ENCODE measurements at places on chromosomes 7 and 10.

GRCh38 chr7:93715234-93715633 lies 140.7 kb upstream of the CALCR start:
- peak; percentile 64 for DNase-seq

DNA sequence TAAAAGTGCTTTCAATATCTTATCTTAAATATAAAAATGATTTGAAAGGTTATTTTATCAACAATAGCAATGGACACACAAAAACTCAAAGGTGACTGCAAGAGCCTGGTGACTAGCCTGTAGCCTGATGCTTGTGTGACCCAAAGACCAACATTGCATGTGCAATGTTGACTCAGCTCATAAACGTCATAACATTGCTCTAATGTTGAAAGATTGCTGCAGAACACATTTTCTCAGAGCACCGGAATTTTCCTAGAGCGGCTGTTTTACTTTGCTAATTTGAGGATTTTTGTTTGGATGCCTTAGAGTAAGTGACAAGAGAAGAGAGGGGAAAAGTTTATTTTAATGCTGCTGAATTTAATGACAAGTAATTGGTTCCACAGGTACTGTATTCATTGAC lies 107.1 kb downstream of the RAB18 start:
- DNase-seq: no peak

DNA sequence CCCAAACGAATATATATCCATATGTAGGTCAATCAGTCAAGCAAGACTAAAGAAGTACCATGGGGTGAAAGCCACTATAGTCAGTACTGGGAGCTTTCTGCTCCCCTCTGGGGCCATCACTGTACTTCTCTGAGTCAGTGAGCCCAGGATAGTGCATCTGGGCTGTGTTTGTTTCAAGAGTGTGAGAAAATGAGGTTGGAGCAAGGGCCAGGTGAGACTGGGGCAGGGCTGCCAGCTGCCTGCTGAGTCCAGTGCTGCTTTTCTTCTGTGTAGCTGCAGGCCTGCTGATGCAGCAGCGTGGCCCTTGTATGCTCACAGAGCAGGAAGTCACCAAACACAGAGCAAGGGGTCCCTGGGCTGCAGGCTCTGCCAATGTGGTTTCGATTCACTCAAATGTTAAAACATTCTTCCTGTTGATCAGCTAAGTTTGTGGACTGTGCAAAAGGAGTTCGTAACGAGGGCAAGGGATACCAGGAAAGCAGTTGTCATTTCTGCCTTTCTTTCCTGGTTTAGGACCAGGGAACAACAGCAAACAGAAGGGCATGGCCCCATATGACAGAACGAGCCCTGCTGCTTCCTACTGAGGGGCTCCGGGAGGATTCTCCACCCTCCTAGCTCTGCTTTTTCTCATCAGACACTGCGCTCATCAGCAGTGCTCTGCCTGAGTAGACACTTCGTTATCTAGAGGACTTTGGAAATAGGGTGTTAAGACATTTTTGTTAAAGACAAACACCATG lies 65.4 kb upstream of the TNS3 start:
- DNase-seq: no peak

DNA sequence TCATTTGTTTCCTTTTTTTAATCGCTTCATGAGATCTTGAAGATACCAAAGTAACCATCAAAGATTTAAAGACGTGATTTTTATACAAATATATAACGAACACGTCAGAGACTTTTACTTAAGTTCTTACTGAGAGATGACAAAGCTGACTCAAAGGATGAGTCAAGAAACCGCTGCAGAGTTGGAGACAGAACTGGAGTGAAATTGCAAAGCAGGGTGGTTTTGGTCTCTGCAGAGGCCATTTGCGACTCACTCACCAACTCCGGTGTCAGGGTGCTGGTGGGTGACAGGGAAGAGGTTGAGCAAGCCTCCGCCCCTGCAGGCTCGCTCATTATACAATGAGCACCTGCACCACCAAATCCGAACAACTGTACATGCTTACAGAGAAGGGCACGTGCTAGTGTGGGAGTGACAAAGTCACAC lies 75.2 kb downstream of the DNAJB6 start:
- DNase-seq: peak; percentile 45

DNA sequence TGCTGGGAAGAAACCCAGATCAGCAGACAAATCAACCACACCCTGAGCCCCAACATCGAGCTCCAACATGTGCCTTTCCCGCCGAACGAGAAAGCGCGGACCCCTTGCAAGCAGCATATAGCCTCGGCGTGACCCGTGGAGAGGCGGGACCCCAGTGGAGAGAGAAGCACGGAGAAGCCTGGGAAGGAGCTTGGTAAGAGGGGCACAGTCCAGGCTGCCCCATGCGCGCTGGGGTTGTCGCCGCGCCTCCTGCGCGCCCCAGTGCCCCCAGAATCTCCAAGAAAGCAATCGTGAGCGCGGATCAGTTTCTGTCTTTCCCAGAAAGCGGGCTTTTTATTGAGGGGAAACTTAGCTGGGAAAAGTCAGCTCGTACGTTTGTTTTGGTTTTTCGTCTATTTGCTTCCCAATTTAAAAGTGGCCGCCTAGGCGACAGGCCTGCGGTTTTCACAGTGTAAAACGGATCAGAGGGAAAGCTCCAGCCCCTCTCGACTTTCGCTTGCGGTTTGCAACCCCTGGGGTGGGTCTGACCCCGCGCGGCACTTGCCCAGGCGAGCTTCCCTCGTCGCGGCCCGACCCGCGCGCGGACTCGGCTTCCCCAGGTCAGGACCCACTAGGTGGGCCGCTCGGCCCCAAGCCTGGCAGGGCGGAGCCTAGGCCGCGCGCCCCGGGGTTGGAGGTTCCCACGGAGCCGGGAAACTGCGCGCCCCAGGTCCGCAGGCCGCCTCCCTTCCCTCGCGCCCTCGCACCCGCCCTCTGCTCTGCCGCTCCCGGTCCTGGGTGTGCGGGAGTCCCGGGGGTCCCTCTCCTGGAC lies 31.1 kb downstream of the SKIDA1 start:
- DNase-seq: no peak

DNA sequence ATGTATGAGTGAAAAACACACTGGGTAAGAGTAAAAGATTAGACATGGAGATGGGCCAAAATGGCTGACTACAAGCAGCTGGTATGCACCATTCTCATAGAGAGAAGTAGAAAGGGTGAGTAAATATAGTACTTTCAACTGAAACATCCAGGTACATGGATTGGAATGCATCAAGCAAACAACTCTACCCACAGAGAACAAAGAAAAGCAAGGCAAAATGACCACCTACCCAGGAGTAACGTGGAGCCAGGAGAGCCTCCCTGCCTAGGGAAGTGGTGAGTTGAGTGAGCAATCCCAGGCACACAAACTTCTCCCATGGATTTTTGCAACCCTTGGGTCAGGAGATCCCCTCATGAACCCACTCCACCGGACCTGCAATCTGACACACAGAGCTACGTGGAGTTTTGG lies 212.8 kb downstream of the PTN start:
- DNase-seq: peak; percentile 77

- DNase-seq: no peak
These were observed 77.1 kb downstream of the SVIL start for GRCh38 chr10:29557665-29558064.

GRCh38 chr7:42100156-42100508 lies 136.9 kb downstream of the GLI3 start:
- no peak for DNase-seq

DNA sequence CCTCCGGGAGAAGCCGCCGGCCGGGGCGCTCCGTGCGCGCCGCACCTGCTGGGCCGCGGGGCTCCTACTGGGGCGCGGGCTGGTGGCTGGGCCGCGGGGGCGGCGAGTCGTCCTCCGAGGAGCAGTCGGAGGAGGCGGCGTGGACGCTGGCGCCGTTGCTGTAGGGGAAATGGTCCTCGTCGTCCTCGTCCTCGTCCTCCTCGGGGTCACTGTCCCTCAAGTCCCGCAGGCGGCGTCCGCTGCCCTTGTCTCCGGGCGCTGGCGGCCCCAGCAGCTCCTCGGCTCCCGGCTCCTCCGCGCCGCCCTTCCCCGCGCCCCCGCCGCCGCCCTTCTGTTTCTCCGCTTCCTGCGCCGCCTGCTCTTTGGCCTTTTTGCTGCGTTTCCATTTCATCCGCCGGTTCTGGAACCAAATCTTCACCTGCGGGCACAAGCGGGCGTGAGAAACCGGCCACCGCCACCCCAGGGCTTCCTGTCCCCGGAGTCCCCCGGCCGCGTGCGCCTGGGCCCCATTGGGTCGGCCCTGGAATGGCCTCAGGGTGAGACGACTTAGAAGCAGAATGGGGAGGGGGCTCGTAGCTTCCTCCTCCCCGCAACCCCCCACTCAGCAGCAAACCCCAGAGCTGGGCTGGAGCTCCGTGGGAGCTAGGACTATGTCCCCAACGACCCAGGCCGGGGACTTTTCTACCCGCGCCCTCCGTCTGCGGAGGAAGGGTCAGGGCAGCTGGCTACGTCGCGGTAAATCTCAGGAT lies 4.8 kb downstream of the MNX1 start:
- DNase-seq: no peak

DNA sequence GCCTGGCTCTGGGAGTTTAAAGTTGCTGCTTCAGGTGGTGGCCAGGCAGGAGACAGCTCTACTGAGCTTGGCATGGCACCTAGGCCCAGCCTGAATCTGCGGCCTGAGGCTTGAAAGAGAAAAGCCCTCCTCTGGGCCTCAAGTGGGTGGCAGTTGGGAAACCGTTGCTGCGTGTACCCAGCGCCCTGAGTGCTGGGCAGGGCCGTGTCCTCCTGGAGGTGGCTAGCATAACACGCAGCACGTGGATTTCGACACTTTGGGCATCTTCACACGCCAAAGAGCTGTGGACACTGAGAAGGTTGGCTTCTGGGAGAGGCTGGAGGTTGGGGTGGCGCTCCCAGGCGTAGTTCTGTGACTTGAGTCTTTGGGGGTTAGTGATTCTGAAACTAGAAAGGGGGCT lies 2.5 kb downstream of the ZNF316 start:
- DNase-seq: no peak
